ENCODE measurements at places on chromosomes 7 and 10. TPM values are rescaled to one million over a fixed set of nuclear protein-coding genes. Genes with fewer than 3 reads are reported as not detected.
A peak's percentile ranks its signal among the peaks of the same experiment; 100 is the strongest.

DNA sequence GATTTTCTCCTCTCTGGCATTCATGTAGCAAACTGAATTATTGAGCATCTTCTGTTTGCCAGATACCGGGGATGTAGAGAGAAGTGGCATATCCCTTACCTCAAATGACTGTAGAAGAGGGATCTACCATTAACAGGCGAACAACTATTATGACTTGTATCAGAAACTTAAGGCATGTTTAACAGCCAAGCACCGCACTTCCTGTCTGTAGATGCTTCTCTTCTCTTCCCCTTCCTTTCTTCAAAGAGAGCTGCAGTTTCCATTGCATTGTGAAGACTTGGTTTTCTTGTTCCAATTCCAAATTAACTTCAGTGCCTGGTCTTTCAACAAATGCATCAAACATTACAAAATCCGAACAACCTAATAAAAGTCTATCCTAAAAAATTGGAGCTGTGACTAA, 49.3 kb downstream of the LRRC4 start:
- DNase-seq, result no peak

DNA sequence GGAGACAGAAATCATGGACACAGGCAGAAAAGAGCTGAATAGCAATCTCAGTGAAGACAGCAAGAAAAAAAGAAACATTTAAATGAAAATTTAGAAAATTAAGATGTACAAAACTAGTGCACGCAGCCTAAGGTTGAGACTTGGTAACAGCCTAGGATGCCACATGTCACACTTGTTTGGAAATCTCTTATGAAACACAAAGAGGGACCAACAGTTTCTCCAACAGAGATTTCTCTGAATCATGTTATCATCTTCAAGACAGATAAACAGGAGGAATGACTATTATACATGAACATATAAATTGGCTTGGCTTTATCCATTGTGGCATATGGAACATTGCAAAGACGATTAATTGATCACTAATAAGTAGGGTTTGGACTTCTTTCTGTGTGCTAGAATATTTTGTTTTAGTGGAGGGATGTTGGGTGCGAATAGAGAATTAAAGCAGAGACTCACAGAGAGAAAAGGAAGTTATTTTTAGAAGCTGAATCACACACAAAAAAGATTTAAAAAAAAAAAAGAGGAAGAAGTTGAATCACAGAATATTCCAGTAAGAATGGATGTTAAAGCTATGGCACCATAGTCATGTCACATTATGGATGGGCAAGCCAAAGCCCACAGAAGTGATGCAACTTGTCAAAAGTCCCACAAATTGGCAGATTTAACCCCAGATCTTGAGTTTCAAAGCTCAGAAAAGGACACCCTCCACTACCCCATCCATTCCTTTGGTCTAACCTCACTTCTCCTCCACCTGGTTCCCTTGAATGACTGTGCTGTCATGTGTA, 91.6 kb downstream of the MYOF start:
- no peak for DNase-seq

DNA sequence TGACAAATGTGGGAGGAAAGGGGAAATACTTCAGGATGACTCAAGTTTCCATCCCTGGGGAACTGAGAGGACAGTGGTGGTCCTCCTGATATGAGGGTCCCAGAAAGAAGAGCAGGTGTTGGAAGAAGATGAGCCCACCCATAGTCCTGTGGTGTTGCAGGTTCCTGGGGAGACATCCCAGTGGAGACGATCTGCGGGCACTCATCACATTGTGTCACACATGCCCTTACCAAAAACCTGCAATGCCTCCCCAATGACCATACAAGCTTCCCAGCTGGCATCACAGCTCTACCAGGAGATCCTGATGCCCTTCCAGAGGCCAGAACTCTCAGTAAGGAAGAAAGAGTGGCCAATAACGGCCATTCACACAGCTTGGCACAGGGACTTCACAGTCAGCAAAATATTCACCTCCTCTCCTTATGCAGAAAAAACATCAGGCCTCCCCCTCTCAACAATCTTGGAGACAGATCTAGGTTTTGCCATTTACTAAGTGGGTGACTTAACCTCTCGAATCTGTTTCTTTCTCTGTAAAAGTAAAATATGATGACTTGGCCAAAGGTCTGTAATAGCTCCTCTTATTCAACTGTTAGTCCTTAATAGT, 9.0 kb downstream of the PUS7 start:
- no peak for DNase-seq

- no peak for DNase-seq
Observed at GRCh38 chr10:23918090-23918723, 290.7 kb upstream of the KIAA1217 start.

GRCh38 chr10:50857579-50857978, 27.8 kb downstream of the A1CF start:
- DNase-seq, result no peak

DNA sequence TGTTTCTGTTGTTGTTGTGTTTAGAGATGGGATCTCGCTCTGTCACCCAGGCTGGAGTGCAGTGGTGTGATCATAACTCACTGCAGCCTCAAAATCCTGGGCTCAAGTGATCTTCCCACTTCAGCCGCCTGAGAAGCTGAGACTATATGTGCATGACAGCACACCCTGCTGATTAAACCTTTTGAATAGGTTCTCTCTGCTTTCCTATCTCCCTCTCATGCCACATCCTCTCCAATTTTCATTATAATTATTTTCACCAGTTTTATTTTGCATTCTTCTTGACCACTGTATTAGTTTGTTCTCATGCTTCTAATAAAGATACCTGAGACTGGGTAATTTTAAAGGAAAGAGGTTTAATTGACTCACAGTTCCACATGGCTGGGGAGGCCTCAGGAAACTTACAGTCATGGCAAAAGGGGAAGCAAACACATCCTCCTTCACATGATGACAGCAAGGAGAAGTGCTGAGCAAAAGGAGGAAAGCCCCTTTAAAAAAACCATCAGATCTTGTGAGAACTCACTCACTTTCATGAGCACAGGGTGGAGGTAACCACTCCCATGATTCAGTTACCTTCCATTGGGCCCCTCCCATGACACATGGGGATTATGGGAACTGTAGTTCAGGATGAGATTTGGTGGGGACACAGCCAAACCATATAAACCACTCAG, 12.9 kb downstream of the AGK start:
- DNase-seq, result peak; percentile 69

- no peak for DNase-seq
Observed at GRCh38 chr10:3775696-3776551, 9.1 kb downstream of the KLF6 start.

GRCh38 chr10:118844731-118845521, 90.2 kb upstream of the CACUL1 start:
- no peak for DNase-seq

DNA sequence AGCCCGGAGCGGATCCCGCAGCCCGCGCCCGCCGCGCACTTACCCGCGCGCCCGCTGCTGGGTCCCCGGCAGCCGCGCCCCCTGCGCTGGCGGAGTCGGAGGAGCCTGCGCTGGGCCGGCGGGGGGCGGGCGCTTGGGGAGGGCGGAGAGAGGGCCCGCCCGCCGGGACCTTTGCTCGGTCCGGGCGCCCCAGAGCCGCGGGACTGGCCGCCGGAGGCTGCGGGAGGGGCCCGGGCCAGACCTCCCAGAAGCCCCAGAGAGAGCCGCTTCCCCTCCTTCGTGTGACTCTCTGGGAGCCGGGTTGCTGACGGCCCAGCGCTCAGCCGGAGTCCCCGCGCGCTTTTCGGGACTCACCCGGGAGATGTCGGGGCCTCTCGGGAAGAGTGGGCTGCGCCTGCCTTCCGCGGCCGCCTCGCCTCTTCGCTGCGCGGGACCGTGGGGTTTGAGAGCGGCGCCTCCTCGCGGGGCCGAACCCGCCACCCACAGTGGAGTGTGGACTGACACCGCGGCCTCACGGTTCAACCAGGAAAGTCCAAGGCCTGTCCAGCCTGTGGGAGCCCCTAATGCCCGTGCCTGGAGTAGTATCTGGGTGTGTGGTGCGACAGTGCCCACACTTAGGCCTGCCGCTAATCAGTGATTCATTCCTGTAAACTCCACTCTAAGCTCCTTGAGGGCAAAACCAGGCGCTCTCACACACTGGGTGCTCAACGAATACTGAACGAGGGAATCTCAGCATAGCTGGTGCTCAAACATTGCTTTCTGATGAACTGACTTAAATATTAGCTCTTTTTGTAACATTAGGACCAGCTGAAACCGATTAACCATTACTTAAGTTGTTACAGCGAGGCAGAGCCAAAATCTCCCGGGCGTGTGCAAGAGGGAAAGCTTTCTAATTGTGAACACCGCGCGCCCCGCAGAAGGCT, at the start of gene GSDME:
Gene GSDME, minus strand, starts transcription at position 112 of the 923 bp plus-strand sequence. CDS start 7,690 bp downstream, outside the sequence.
- peak; percentile 45 for DNase-seq

- DNase-seq, result no peak
Observed at GRCh38 chr7:153432063-153432462, 620.1 kb upstream of the DPP6 start.

GRCh38 chr10:69501657-69502056, 50.4 kb downstream of the TSPAN15 start:
- DNase-seq, result no peak

GRCh38 chr7:6654113-6654841, 17.2 kb downstream of the ZNF316 start:
- DNase-seq, result no peak

DNA sequence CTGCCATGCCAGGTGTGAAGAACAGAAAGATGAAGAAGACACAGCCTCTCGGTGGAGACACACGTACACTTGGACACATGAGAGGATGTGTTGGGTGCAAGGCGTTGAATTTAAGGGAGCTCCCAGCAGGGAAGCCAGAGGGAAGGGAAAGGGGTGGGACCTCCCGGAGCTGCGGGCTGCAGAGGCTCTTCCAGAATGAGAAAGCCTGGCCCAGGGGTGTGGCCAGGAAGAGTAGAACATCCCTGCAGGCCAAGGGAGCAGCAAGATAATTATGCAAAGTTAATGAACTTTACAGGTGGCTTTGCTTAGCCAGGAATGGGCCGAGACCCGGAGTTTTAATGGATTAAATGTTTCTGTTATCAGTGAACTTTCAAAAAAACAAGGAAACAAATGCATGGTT, 270.3 kb downstream of the KLF6 start:
- no peak for DNase-seq

GRCh38 chr7:94632338-94633013, 23.5 kb downstream of the SGCE start:
- no peak for DNase-seq

- no peak for DNase-seq
Observed at GRCh38 chr7:90595342-90595800, 750 bp upstream of the CDK14 start.

GRCh38 chr10:116728526-116729096, 13.8 kb downstream of the HSPA12A start:
- no peak for DNase-seq

DNA sequence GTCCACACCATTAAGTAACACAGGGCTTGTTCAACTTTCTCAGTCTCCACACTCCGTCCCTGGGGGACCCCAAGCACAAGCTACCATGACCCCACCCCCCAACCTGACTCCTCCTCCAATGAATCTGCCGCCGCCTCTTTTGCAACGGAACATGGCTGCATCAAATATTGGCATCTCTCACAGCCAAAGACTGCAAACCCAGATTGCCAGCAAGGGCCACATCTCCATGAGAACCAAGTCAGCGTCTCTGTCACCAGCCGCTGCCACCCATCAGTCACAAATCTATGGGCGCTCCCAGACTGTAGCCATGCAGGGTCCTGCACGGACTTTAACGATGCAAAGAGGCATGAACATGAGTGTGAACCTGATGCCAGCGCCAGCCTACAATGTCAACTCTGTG, 81.1 kb upstream of the SAMD8 start:
- DNase-seq, result no peak

GRCh38 chr7:117158941-117159697, 163.7 kb downstream of the WNT2 start:
- no peak for DNase-seq

DNA sequence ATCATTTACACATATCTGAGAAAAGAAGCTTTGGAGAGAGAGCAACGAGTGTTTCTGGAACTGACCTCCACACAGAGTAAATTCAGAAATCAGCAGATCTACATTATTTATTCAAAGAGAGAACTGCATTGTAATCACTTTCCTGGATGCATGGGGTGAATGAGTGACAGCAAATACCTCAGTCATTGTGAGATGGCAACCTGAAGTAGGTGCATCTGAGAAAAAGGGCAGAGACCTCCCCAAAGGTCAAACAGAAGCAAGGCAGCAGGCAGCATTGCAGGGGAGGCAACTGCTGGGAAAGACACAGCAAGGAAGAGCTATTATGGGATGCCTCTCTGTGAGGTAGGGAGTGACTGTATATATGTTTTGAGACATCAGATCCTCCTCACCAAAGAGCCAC, 26.5 kb upstream of the SMIM30 start:
- DNase-seq, result no peak

GRCh38 chr10:73956476-73957359, 41.2 kb upstream of the VCL start:
- DNase-seq, result peak; percentile 53

DNA sequence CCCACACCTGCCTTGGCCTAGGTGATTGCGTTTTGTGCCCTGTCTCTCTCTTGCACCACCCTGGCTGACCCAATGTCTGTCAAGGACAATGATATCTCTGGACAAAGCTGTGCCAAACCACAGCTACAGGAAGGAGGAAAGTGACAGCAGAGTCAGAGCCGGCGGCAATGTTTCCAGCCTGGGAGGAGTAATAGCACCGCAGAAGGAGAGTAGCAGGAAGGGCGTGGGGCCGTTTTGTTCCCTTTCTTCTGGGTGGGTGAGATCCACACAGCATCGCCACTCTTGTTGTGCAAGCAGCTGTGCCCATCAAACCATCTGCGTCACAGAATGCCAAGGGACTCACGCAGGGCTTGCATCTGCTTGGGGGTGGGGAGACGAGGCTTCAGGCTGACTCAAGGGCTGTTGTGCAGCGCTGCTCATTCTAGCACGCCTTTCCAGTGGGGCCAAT, 341.6 kb upstream of the AUTS2 start:
- no peak for DNase-seq

GRCh38 chr7:134866617-134867016, 87.2 kb downstream of the CALD1 start:
- no peak for DNase-seq

DNA sequence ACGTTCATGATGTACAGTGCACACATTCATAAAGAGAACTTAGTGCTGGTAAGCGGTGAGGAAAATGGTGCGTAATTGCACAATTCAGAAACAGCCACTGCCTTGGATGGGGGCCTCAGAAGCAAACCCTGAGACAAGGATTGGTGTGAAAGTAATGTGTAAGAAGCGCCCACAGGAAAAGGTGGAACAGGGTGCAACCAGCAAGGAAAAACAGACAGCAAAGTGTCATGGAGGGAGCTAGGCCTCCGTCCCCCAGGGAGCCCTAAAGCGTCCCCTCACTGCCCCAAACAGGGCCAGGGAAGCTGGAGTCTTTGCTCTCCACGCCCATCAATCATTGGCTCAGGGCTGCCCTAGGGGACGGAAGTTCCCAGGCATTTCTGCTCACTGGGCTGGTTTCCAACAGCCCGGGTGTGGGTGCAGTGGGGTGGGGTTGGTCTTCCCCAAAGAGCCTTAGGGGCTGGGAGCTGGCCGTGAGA, 9.6 kb upstream of the C10orf105 start:
- no peak for DNase-seq

Gene TBATA
- total RNA-seq, result not detected

Gene EGFR
- not detected for total RNA-seq

Gene TMEM236
- 0.16 TPM for total RNA-seq

Gene ANKMY2
- 10.5 TPM for total RNA-seq

Gene AMPH
- total RNA-seq, result not detected

Gene TMEM176A
- total RNA-seq, result not detected

Gene CTAGE4
- 1.6 TPM for total RNA-seq

Gene CPVL
- total RNA-seq, result not detected

Gene FAM221A
- total RNA-seq, result 7.7 TPM

Gene MLXIPL
- not detected for total RNA-seq

Gene SEMA4G
- 1.2 TPM for total RNA-seq

Gene CHN2
- 1.7 TPM for total RNA-seq

Gene VENTX
- total RNA-seq, result 0.09 TPM

Data from activated CD8-positive, alpha-beta T cell treated with anti-CD3 and anti-CD28 coated beads for 36 hours (primary cell).